ENCODE measurements at places on chromosomes 3 and 15.

DNA sequence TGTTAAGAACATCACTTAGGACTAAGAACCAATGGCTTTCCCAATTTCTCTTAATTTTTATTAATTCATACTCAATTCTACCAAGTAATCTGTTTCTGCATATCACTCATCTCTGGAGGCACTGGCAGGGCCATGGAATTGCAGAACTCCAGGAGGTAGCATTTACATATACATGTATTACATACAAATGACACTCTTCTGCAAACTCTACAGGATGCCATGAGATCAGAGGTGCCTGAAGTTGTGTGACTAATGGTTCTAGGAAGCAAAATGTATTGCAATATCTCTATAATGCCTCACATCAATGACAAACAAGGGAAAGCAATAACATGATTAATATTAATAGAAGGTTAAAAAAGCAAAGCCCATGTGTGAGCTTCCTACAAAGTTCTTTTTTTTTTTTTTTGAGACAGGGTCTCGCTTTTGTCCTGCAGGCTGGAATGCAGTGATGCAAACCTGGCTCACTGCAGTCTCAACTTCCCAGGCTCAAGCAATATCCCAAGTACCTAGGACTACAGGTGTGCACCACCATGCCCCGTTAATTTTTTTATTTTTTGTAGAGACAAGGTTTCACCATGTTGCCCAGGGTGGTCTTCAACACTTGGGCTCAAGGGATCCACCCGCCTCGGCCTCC lies 33.0 kb downstream of the DENND6A start:
- DNase-seq: no peak

DNA sequence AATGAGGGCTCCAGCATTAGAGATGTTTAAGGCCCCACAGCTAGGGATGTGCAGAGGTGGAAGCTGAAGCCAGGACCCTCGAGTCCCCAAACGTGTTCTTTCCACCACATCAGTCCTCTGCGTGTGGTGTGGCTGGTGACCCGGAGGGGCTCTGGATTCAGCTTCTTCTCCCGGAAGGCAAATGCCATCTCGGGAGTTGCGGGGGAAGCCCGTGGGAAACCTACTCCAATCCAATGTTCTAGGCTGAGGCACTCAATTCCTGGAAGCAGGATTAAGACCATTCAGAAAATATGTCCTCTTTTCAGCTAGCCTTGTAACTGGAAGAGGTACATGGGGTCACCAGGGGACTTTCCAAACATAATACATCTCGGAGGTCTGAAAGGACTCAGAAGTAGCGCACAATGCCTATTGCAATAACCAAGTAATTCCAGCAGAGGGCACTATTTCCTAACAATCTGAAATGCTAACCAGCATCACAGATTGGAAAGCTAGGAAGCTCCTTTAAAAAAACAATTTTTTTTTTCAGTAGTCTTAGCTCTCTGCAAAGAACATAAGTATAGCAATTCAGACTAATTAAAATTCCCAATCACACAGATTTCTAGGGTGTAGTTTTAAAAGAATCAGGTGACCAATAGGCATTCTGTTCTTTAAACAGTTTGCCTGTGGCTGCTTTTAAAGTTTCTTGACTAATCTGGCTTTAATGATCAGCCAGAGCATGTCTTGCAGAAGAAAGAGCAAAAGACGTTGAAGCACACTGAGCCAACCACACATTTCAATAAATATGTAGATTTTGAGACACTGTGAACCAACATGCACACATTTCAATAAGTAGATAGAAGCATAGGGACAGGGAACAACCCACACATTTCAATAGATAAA lies 36.1 kb downstream of the BNC1 start:
- no peak for DNase-seq

DNA sequence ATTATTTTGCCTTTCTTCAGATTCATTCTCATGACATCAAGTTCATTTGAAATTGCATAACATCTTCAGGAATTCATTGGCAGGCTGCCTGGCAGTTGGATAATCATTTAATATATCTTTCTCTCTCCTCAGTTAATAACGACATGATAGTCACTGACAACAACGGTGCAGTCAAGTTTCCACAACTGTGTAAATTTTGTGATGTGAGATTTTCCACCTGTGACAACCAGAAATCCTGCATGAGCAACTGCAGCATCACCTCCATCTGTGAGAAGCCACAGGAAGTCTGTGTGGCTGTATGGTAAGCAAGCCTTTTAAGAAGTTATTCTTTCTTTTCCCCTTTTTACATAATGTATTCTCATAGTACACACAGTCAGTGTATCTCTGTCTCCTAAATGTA lies 38.2 kb downstream of the TGFBR2 start:
- no peak for DNase-seq

DNA sequence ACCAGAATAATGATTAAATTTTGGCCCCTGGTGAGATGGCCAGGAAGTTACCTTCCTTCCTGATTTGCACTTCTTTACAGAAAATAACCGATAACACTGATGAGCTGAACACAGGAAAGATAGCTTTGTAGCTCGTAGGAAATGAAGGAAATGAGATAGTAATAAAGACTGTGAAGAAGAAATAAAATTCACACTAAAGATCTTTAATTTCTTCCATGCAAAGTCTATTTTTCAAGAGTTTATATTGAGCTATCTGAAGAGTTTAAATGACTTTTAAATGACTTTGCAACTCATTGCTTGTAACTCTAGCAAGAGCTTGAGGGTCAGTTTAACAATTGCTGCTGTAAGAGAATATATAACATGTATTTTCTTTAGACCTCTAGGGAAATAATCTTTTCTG lies 543.0 kb downstream of the UNC13C start:
- no peak for DNase-seq

- no peak for DNase-seq
These were observed 102.9 kb upstream of the KLF13 start for GRCh38 chr15:31223478-31224350.

DNA sequence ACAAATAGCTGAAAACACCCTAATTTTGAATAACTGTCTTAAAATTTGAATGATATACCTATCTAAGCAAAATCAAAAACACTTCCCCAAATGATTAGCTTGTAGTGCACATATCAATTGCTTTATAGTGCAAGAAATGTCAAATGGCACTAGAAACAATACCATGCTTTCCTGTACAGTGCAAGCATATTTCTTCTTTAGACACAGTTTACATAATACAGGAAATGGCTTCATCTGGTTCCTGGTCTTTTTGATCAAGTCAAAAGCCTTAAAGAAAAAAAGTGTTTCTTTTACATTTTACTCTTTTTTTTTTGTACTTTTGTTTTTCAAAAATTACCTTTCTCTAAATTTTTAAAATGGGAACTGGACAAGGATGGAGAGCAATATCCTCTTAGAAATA lies 352.1 kb downstream of the MECOM start:
- no peak for DNase-seq

DNA sequence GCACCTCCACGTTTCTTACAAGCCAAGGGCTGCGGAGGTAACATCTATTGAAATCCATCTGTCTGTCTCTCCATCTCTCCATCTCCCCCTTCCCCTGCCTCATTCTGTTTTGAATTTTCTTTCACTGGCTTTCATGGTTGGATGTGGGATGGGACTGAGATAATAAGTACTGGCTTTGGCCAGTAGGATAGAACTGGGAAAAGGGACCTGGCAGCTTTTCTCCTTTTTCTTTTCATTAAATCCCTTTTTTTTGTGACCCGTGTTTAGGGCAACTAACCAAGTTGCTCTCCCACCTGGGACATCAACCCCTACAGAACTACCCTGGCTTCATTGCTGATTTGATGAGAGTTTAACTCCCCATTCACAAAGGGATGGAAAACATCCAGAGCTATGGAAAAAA lies 66.8 kb upstream of the ADAMTSL3 start:
- no peak for DNase-seq

- DNase-seq: no peak
These were observed 467.3 kb downstream of the SHQ1 start for GRCh38 chr3:72380711-72381493.

DNA sequence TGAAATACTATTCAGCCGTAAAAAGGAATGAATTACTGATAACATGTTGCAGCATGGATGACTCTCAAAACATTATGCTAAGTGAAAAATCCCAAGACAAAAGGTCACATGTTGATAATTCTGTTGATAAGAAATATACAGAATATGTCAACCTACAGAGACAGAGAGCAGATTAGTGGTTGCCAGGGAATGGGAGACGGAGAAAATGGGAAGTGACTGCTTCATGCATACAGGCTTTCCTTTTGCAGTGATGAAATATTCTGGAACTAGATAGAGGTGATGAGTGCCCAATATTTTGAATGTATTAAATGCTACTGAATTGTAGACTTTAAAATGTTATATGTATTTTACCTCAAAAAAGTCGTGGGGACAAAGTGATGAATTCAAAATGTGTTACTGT lies 56.2 kb downstream of the ABHD2 start:
- DNase-seq: no peak

GRCh38 chr3:10702961-10703740 lies 112.9 kb upstream of the SLC6A11 start:
- no peak for DNase-seq

DNA sequence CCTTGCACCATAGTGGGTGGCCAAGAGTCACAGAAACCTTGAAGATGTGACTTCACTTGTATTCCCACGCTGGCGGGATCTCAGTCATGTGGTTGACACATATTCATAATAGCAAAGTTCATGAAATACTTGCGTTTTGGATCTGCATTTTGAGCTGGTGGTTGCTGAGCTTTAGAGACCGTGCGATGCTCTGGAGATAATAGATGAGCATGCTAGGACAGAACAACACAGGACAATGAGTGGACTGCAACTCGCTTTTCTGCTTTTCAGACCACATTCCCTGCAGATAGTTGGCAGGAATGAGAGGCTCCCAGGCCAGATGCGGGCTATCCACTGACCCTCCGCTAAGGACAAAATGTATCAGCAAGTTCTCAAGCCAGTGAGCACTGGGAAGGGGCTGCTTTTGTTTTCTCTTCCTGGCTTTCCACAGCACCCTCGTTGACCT lies 13.8 kb upstream of the STARD5 start:
- DNase-seq: no peak

GRCh38 chr15:31353931-31354330 lies 27.3 kb downstream of the KLF13 start:
- no peak for DNase-seq

- DNase-seq: no peak
These were observed 6.9 kb upstream of the CX3CR1 start for GRCh38 chr3:39286771-39287170.

- no peak for DNase-seq
These were observed 8.9 kb upstream of the ROPN1B start for GRCh38 chr3:125960066-125960424.

DNA sequence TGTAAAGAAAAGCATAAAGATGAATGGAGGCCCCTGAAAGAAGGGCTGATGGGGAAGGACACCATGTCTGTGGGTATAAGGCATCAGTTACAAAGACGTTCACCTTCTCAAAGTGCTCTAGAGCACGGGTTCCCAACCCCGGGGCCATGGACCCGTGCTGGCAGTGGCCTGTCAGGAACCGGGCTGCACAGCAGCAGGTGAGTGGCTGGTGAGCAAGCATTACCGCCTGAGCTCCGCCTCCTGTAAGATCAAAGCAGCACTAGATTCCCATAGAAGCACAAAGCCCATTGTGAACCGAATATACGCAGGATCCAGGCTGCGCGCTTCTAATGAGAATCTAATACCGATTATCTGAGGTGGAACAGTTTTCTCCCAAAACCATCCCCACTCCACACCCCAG lies 25.7 kb downstream of the MYO1E start:
- no peak for DNase-seq

GRCh38 chr3:16147220-16147994 lies 27.1 kb upstream of the GALNT15 start:
- no peak for DNase-seq

- no peak for DNase-seq
These were observed 2.7 kb downstream of the CD47 start for GRCh38 chr3:108088146-108088545.

DNA sequence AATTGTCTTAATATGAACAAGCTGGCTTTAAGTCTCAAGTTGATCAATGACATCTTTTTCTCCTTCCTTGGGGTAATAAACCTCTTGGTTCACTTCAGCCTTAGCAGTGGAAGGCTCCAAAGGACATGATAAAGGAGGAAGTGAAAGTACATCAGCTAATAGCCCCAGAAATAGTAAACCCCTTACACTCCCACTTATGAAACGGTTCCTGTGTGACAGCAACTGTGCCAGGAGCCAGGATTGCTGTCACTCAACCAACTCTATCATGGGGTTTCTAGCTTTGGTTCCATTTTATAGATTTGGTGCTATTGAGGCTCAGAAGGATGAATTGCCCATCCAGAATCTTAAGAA lies 216.7 kb downstream of the ABHD5 start:
- no peak for DNase-seq
